ENCODE measurements at places on chromosomes 13 and 19.

DNA sequence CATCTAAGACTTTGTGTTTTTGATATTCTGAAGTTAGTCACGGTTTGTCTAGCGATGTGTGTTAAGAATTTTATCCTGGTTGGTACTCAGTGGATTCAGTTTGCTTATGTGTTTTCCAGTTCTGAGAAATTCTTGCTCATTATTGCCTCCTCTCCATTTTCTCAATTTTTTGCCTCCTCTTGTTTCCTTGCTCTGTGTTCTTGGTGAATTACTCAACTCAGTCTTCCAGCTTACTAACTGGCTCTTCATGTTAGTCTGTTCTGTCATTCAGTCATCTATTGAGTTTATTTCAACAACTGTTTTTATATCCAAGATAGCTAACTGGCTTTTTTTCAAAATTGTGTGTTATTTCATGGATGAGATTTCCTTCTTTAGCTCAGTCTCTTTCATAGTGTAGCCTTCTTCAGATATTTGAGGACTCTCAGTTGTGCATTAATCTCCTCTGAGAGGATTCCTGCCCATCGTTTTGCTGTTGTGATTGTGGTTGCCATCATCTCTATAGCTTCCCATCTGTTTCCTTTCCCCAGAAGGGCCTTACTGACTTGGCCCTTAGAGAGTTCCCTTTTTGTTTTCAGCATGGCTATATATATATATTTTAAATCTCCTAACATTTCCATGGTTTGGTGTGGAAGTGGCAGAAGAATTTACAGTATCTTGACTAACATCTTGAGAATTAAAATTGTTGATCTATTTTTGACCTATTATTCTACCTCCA is 6.2 kb downstream of the SETDB2 start:
- DNase-seq: no peak

DNA sequence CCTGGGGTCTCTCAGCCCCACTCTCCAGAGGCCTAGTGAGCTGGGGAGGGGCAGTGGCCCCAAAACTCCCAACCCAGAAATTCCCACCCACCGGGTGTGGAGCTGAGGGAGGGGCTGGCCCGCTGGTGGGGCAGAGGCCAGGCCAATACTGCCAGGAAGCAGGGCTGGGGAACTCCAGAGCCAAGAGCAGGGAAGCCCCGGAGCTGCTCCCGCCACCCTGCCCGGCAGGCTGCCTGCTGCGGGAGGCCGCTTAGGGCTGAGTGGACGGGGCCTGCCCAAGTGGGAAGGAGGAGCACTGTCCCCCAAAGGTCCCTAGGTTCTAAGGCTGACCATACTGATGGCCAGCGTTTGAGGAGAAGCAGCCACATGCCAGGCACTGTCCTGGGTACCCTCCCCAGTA is 13.0 kb upstream of the RELB start:
- DNase-seq: no peak

DNA sequence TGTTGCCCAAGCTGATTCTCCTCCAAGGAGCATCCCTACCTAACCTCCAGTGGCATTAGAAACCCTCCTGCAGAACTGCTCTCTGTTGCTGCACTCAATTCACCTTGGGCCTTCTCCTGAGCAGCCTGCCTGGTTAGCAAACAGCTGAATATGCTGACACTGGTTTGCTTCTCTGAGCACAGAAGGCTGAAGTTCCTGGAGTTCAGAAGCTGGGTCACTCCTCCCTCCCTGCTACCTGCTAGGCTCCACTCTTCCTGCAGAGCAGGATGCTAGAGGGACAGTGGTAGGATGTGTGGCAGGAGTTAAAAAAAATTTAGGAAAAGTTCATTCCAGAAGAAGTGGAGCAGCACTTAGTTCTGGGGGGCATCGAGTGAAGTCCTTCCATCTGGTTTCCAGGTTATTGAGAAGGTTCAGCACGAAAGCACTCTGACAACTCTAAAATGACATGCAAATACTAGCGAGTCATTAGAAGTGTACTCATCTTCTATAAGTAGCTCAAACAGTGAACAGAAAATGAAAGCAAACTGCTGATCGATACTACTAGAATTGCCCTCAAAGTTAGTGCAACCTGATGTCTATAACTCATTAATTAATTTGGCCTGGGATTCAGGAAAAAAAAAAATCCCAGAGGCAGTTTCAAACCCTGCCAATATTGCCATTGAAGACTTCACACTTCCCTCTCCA is 293.7 kb downstream of the POU4F1 start:
- DNase-seq: no peak

GRCh38 chr19:11377237-11377636 is 2.8 kb downstream of the SWSAP1 start:
- no peak for DNase-seq

GRCh38 chr19:14019100-14019499 is 8.8 kb upstream of the RLN3 start:
- no peak for DNase-seq

GRCh38 chr13:33213024-33213768 is 72.4 kb downstream of the STARD13 start:
- DNase-seq: peak; percentile 42

GRCh38 chr19:32750441-32751055 is 31.0 kb downstream of the TDRD12 start:
- DNase-seq: peak; percentile 12

GRCh38 chr19:20244356-20244755 is 77.3 kb downstream of the ZNF486 start:
- no peak for DNase-seq

DNA sequence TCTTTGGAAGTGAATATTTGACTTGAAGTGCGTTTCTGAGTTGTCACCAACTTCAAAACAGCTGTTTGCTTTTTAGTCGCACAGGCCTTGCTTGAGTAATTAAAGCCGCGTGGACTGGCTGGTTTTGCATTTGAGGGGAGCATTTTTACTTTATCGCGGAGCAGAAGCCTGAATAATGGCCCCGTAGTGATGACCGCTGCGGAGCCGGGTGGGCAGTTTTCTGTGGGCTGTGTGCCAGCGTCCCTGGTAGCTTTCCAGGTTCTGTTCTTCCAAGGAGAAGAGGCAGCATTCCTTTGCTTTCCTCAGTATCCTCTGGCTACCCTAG is 1.1 kb downstream of the NAA16 start:
- DNase-seq: peak; percentile 32

- DNase-seq: peak; percentile 10
Measured at GRCh38 chr13:38814331-38814730, 127.5 kb downstream of the FREM2 start.

Measured in NCI-H146 (cell line).